ENCODE measurements at places on chromosomes 5 and 9. TPM values are rescaled to one million over a fixed set of nuclear protein-coding genes. Genes with fewer than 3 reads are reported as not detected.

GRCh38 chr5:37739817-37740261 is 100.0 kb downstream of the GDNF start:
- H3K4me3 ChIP-seq = no peak overlapping the region
- H3K27ac ChIP-seq = peak overlapping the region; percentile 2
- DNase-seq = no peak
- peaks cover 26% of the 10 kb centered on the region for H3K4me1 ChIP-seq
- H3K36me3 ChIP-seq = peaks cover 35% of the 10 kb centered on the region

SLCO4C1 gene
- total RNA-seq = 0.28 TPM

GRCh38 chr9:132806306-132806705 is 71.8 kb downstream of the AK8 start:
- DNase-seq = no peak
- no peak overlapping the region for H3K27ac ChIP-seq
- H3K27me3 ChIP-seq = peaks cover 59% of the 10 kb centered on the region
- H3K4me3 ChIP-seq = no peak overlapping the region
- H3K36me3 ChIP-seq = no peaks in the 10 kb centered on the region

LCN1 gene
- not detected for total RNA-seq

DNA sequence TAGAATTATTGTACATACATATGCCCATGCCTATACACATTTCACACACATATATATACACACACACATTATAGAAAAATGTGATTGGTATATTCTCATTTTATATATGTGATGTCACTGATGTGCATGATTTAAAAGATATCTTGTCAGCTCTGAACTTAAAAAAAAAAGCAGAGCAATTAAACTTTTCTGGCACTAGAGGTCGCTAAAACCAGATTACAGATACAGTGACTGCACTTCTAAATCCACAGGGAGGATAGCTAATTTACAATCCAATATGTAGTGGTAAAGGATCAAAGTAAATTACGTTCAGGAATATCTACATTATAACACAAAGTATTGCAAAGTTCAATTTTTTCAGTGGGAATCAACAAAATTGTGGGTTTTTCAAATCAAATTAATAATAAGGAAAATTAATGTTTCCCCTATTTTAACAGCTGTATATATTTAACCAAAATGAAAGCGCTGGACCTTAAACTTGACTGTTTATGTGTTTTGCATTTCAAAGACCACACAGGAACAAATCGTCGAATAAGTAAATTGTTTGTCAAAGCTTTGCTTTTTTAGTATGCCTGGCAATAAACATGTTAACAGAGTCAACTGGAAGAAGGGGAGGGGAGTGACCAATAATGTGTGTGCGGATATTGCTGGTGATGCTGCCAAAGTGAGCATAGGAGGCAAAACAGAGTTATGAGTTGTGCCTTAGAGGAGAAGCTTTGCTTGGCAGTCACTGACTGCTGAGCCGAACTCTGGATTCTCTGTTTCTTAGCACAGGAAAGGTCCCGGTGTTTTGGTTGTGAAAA is 1201.4 kb upstream of the C9orf72 start:
- no peaks in the 10 kb centered on the region for H3K36me3 ChIP-seq
- H3K4me1 ChIP-seq = no peaks in the 10 kb centered on the region
- H3K27ac ChIP-seq = no peak overlapping the region
- no peak overlapping the region for H3K4me3 ChIP-seq
- DNase-seq = no peak

GRCh38 chr9:114864471-114864870 is 58.6 kb upstream of the TNFSF15 start:
- H3K27ac ChIP-seq = no peak overlapping the region
- peaks cover 6% of the 10 kb centered on the region for H3K27me3 ChIP-seq
- peaks cover 17% of the 10 kb centered on the region for H3K4me1 ChIP-seq
- H3K4me3 ChIP-seq = no peak overlapping the region
- DNase-seq = no peak

DNA sequence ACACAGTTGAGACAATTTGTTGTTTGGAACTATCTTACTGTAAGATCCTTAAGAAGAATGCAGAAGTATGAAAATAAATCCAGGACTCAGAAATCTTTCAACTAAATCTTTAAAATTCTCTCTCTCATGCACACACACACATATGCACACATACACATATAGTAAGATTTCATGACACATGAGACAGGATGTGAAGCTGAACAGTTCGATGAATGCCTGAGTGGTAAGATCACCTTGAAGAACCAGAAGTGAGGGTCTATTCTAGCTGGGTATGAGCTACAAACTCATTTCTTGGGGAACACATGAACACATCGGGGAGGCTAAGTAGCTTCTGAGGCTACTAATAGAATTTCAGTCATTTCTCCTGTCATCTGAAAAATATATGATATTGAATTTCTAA is 153.6 kb downstream of the TMC1 start:
- no peak overlapping the region for H3K27ac ChIP-seq
- H3K27me3 ChIP-seq = peaks cover 7% of the 10 kb centered on the region
- no peaks in the 10 kb centered on the region for H3K4me1 ChIP-seq

Measured in activated CD4-positive, alpha-beta T cell treated with anti-CD3 and anti-CD28 coated beads, Interleukin-2, amount 10 ng/mL, durations not matched to agents 24 days and 14 days (primary cell).